ENCODE measurements at places on chromosomes 16 and 17. TPM values are rescaled to one million over a fixed set of nuclear protein-coding genes. Genes with fewer than 3 reads are reported as not detected.

The KRT24 gene
- total RNA-seq, result not detected

The UQCRC2 gene
- 185 TPM for total RNA-seq

The CD300LB gene
- not detected for total RNA-seq

The SMTNL2 gene
- total RNA-seq, result under 0.01 TPM

The MYCBPAP gene
- 2.0 TPM for total RNA-seq

The GID4 gene
- 9.0 TPM for total RNA-seq

The REXO5 gene
- 7.2 TPM for total RNA-seq

The EPN3 gene
- not detected for total RNA-seq

The GRIN2A gene
- total RNA-seq, result 2.1 TPM

Measured in uterine smooth muscle cell (primary cell).